ENCODE measurements at places on chromosomes 3 and 15. TPM values are rescaled to one million over a fixed set of nuclear protein-coding genes. Genes with fewer than 3 reads are reported as not detected.

Gene HDC
- not detected for total RNA-seq

Gene CPN2
- total RNA-seq = 0.08 TPM

- no peak for DNase-seq
Observed at GRCh38 chr3:174397848-174398247, 461.3 kb upstream of the NAALADL2 start.

DNA sequence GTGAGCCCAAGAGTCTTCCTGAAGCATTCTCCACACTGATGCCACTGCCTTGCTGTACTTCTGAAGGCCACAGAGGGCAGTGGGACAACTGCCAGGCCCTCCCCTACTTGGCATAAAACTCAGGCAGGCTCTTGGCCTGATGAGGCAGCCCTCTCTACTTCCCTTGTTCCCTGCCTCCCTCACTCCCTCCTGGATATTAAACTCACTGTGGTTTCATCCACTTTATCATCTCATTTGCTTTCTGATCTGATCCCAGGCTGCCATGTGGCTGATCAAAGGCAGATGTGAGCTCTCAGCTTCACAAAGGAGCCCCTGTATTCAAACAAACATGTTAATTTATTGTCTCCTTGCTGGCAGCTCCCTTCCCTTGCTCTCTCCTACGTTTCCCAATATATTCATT is 533.5 kb downstream of the IGSF11 start:
- no peak for DNase-seq

DNA sequence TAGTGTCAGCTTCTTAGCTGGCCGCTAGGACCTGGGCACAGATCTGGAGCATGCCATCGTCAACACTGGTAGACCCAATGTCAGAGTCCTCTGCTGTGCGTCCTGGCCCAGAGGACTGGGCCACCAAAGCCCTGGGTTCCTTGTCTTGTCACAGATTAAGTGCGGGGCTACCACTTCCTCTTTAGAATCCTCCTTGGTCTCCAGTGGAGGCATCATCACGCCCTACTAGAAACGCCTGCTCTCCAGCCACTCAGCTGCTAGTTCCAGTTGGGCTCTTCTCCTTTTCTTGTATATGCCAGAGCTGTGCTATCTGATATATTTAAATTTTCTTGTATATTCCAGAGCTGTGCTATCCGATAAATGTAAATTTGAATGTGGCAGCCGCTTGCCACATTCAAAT is 11.2 kb downstream of the PPCDC start:
- DNase-seq = no peak

DNA sequence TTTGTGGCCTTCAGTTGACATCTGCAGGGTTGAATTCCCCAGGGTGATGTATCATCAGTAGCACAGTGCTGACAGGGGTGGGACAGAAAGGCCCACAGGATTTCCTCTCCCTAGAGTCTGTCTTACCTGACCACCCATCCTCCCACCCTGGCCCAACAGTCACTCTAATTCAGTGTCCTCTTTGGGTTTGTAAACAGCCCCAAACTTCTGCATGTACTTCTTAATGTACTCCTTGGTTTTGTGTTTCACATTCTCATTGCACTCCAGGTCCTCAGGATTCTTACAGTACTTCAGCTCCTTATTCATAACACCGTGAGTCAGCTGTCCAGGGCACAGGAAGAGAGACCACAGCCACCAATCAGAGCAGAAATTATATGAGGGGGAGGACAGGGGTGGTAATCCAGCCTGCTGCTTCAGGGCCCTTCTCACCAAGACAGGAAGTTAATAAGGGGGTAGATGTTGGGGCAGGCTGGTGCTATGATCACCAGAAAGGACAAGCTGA is 37.5 kb downstream of the NBEAL2 start:
- DNase-seq = no peak

DNA sequence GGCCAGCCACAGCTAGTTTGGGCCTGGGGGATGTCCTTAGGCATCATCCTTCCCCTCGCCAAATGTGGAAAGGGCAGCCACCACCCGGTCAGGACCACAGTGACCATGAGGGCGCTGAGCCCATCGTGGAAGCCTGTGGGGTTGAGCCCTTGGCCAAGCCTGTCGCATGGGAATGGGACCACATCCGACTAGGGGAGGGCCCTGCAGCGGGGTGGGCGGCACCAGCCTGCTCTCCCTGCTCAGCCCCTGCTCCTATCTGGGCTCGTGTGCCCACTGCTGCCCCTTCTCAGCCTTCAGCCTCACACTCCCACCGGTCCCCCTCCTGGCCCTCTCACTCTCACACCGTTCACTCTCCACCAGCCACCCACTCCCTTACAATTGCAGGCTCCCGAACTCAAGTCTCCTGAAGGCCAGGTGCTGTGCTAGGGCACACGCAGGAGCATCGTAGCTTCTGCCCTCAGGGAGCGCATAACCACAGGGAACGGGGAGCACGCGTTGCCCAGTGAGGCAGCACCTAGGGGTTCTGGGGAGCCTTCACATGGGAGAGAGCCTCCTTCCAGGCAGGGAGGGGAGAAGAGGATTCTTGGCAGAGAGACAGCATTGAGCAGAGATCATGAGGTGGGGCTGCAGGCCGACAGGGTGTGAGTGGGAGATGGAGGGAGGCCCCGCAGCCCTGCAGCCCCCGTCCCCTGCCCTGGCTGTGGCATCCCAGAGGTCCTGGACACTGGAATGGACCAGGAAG is 26.1 kb downstream of the LOXL1 start:
- DNase-seq = no peak

Gene ATOSA
- 18.5 TPM for total RNA-seq

Gene RARRES1
- total RNA-seq = 1.3 TPM

GRCh38 chr3:128468791-128469527 is 2.3 kb upstream of the DNAJB8 start:
- DNase-seq = no peak

DNA sequence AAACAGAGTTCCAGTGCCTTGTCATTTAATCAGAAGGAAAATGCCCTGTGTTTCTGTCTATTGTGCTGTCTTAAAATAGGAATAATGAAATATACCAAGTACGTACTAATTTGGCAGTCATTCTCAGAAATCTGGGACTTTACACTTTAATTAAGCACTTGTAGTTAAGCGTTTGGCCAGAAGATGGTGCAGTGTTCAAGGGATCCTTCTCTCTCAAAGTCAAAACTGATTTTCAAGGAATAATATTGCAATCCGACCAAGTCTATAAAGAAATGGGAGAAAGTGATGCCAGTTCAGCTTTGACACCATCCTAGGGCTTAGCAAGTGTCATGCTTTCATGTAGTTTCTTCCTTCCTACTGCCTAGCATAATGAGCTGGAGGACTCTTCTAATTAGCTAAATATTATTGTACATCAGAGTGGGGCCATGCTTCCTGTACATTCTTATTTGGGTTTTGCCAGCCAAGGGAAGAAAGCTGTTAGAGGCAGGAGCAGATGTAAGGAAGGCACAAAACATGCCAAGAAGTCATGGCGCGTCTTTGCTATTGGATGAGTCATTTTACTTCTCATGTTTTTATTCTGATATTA is 64.8 kb downstream of the SAMMSON start:
- DNase-seq = peak; percentile 28

DNA sequence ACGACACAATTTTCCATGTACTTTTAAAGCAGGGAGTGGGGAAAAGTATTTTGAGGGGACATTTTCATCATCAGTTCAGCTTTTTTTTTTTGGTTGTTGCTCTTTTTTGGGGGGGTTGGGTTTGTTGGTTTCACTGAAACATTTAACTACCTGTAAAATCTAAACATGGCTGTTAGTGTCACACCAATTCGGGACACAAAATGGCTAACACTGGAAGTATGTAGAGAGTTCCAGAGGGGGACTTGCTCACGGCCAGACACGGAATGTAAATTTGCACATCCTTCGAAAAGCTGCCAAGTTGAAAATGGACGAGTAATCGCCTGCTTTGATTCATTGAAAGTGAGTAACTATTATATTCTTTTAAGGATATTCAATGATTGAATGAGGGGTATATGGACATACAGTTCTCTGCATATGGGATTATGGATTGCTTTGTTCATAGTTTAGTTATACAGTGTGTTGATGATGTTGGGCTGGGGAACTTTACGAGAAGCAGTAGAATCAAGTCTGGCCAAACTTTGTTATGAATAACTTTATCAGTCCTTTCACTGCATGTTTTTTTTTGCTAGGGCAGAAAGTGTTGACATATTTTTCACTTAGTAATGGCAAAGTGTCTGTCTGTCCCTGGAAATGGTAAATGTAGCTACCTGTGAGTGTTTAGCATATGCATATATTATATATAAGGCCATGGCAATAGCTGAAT is 31.5 kb downstream of the MBNL1 start:
- DNase-seq = no peak

DNA sequence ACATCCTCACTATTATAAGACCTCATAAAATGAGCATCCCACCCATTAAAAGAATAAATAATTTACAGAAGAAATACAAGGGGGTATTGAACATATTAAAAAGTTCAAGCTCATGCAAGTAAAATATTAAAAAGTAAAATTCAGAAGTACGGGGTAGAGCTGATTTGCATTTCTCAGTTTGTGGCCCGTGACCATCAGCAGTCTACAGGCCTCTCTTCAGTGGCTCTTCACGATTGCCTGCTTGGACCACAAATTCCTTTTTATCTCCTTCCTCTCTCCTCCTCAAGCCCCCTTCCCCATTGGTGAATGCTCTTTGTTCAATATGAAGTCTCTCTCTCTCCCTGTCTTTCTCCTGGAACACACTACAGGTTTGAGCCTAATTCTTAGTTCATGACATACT is 19.1 kb downstream of the CYP8B1 start:
- DNase-seq = no peak

GRCh38 chr15:79562899-79563298 is 130.8 kb downstream of the MINAR1 start:
- DNase-seq = no peak

GRCh38 chr3:177633671-177634207 is 436.5 kb upstream of the TBL1XR1 start:
- DNase-seq = no peak

- DNase-seq = no peak
Observed at GRCh38 chr3:56769116-56769707, 32.5 kb downstream of the ARHGEF3 start.

Gene GOLGA8T
- not detected for total RNA-seq

DNA sequence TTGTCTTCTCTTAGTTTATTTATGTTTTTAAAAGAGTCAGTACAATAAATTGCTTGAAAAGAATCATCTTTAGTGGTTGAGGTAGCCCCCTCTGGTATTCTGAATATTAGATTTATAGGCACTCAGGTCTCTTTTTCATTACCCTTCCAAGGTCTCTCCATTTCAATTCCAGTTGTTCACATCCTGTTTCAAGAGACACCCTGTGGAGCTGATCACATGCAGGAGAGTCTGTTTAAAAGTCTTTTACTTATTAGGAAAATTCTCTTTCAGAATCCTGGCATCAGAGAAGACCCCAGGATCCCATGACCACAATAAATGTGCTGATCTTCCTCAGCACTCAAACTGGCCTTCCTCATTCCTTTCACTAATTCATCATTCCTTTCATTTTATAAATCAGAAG is 195.7 kb downstream of the ZIC4 start:
- no peak for DNase-seq

DNA sequence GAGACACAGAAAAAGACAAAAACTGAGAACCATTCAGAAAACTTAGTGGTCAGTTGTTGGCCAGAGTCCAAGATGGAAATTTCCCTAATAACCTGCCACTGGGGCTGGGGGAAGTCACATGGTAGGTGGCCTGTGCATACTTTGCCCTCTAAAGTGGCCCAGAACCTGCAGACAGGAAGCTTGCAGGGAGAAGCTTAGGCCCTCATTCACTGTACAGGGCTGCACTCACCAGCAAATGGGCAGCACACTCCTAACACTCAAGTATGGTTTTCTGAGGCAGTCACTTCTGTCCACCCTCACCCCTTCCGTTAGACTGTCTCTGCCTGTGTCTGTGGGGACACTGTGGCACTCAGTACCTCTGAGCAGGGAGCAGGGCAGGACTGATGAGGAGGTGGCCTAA is 14.5 kb upstream of the RNU6-1 start:
- no peak for DNase-seq

Gene CYP19A1
- not detected for total RNA-seq

DNA sequence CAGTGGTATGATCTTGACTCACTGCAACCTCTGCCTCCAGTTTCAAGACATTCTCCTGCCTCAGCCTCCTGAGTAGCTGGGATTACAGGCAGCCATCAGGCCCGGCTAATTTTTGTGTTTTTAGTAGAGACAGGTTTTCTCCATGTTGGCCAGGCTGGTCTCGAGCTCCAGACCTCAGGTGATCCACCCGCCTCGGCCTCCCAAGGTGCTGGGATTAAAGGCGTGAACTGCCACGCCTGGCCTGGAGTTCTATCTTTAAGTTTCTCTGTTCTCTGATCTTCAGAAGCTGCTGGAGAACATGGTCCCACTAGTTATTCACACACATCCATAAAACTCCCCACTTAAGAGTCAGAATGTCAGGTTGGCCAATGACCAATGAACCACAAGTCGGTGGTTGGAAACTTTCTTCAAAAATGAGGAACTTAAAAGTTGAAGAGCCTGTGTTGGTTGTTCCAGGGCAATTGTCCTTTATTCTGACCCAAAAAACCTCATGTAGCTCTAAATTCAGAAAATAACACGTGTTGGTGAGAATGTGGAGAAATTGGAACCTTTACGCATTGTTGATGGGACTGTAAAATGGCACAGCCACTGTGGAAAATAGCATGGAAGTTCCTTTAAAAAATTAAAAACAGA is 55.9 kb upstream of the PIK3CB start:
- DNase-seq = no peak

Gene ISL2
- 0.51 TPM for total RNA-seq

DNA sequence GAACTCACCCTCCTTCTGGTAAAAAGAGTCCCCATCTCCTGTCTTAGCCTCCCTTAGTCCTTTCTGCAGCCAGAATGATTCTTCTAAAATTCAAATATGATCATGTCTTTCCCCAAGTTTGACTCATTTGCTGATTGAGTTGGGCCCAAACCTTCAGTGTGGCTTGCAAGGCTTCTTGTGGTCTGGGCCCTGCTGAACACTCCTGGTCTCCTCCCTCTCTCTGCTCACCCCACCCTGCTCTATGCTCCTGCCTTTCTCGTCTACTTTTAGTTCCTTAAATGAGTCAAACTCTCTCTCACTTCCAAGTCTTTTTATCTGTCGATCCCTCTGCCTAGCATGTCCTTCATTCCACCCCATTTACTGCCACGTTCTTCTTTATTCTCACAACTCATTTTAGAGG is 72.6 kb downstream of the CCR1 start:
- no peak for DNase-seq

DNA sequence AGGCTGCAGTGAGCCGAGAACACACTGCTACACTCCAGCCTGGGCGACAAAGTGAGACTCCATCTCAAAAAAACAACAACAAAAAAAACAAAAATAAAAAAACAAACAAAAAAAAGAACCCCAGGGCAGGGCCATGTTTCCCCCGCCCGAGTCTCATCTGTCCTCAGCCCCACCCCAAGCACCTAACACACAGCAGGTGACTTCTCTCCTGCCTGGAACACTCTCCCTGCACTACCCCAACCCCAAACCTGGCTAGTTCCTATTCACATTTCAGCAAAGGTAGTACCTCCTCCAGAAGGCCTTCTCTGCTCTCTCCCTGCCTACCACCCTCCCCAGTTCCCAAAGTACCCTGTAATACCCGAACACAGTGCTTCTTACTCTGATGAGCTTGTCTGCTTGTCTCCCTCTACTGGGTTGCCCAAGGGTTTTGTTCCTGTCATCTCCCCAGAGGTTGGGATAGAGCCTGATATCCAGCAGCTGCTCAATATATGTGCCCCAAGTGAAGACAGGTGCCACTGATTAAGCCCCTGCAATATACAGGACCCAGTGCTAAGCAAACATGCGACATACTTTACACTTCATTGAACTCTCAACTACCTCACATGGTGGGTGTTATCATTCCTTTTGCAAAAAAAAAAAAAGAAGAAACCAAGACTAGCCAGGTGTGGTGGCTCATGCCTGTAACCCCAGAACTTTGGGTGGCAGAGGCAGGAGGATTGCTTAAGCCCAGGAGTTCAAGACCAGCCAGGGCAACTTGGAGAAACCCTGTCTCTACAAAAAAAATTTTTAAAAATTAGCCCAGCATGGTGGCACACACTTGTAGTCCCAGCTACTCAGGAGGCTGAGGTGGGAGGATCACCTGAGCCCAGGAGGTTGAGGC is 103.6 kb downstream of the DAPK2 start:
- DNase-seq = no peak

Measured in Panc1 (cell line).